T1000 (cell line): ENCODE measurements at places on chromosomes 7 and 10.

DNA sequence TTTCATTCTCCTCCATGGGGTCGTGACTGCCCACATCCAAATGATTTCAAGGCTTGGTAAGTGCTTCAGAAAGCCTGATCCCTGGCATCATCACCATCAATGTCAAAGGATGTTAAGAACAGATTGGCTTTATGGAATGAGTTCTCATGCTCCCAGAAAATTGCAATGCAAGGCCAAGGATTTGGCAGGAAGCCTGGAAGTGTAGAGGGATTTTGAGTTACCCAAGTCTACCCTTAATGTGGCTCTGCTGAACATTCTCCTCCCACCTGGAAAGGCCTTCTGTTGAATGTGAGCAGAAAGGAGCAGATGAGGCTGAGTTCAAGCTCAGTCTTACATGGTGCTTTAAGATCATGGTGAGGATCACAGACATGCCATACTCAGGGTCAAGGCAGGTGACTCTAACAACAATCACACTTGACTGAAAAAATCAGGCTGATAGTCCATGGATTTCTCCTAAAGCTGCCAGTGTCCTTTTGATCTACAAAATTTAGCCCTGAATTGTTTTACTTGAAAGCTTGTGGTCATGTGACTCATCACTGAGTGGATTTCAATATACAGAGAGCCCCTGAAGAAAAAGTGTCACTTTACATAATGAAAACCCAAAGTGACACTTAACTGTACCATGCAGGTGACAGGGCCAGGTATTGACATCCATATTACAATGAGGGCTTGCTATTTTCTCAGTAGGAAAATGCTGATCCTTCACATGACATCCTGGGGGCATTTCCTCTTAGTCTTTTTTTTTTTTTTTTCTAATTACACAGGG lies 111.1 kb upstream of the PDLIM1 start:
- DNase-seq = no peak

DNA sequence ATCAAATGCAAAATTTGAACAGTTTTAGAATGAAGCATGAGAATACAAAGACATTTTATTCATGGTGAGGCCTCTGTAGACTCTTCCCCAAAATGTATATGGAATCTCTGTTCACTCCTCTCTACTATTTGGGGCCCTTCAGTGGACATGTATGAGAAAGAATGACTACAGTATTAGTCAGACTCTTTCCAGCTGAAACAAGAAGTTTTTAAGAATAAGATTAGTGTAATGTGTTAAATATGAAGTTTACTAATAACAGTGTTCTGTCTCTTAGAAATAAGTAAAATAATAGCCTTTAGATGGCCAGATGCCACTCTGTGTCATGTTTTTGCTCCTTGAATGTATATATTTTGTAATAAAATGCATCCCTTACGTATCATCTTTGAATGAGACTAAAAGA lies 585.6 kb downstream of the SUGCT start:
- no peak for DNase-seq

DNA sequence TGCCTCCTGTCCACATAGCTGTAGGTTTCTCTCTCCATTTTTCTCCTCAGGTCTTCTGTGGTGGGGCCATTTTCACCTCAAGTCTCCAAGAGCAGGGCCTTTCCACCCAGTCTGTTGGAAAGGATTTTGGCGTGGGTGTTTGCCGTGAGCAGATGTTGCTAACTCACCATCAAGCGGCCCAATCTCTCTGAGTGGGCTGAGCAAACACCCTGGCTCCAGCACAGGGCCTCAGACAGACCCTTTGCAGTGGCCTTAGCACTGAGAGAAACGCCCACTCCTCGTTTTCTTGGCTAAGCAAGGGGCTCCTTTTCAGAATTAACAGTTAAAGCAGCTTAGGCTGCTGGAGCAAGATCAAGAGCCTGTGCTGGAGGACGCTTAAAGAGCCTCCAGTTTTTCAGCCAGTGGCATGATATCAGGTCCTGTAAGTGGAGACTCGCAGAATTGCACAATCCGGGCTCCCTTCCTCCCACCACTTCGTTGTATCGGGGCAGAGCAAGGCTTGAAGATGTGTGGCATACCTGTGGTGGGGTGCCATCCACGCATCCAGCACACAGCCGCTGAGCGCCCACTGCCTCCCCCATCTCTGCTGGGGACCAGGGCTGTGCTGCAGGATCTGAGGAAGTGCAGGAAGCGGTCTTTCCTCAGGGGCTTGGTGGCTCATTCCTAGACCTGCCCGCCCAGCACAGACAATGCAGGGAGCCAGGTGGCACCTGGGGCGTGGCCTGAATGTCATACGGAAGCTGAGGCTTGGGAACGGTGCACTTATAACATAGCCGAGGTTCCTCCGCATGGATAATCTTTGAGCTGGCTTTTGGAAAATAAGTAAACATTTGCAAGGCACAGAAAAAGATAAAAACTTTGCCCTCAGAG lies 142.7 kb downstream of the ADARB2 start:
- no peak for DNase-seq

DNA sequence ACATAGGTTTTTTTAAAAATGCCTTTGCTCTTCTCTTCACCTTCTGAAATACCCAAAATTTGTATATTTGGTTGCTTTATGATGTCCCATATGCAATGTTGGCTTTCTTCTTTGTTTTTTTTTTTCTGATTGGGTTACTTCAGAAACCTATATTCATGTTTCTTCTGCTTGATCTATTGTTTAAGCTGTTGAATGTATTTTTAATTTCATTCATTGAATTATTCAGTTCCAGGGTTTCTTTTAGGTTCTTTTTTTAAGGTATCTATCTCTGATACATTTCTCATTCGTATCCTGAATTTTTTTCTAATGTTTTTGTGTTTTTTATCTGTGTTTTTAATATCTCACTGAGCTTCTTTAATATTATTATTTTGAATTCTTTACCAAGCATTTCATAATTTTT lies 221.0 kb upstream of the MTPN start:
- no peak for DNase-seq

DNA sequence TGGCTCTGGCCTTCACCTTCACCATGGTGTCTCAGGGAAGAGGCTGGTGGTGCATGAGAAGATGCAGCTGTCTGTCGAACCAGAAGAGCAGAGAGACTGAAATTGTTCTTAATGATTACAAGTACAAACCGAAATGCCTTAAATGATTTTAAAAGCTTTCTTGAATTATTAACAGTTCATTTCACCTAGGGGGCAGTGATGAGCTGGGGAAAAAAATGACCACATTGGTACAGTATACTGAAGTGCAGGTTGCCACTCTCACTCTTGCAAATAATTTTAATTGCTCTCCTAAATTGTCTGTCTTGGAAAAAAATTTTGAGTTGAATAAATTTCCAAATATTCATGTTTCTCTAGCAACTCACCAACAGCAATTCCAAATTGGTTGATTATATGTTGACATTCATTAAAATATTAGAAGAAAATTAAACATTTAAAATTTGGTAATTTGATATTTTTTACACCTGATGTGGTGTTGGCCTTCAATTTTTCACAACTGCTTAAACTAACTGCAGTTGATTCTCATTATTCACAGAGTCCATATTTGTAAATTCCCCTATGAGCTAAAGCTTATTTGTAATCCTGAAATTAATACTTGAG lies 692.6 kb downstream of the ZWINT start:
- DNase-seq = no peak

- DNase-seq = no peak
Observed at GRCh38 chr10:113214331-113214730, 264.3 kb downstream of the TCF7L2 start.

DNA sequence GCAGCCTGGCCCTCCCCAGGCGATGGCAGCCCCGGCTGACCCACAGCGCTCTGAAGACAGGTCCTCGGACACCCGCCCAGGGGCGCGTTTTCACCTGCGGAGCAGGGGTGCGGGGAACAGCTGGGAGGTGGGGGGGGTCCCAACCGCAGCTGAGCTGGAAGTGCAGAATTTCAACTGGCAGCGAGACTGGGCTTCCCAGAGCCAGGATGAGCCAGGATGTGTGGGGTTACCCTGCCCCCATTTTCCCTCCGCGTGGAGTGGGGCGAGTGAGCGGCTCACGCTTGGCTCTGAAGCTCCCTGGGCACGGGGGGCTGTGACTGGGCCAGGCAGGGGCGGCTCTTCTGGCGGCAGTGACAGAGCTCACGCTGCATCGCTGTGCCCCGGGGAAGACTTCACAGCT lies 70.2 kb downstream of the DNAJB6 start:
- DNase-seq = no peak

DNA sequence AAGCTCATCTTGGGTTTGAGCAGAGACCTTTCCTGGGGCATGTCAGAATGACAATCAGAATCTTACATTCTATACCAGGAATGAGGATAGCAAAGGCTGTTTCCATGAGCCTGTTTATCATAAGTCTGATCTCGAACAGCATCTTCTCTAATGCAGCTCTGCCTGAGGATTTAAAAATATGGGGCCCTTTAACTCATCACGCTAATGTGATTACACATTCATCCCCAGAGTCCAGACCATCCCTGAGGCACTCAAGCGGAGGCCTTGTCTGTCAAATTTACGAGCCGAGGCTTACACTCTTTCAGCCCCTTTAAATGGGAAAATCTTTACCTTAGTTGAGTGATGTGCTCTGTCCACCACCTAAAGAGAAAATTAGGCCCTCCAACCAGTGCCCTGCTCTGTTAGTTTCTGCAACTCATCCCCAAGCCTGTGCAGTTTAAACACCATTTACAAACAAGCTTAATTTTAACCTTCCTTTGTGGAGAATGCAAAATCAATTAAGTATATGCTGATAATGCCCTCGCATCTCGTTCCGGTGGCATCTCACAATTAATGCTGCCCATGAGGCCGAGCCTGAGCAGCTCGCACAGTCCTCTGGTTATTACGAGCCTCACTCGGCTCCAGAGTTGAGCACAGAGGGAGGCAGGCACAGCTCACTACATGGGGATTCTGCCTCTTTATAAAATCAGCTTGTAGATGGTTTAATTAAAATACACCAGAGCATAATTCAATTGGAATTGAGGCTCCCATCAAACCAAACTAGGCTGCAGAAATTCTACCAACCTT lies 16.0 kb downstream of the CHST15 start:
- no peak for DNase-seq
